Dermis blood vessel endothelial cell (primary cell): ENCODE measurements at places on chromosomes 5 and 9. TPM values are rescaled to one million over a fixed set of nuclear protein-coding genes. Genes with fewer than 3 reads are reported as not detected.

The ENTPD2 gene
- total RNA-seq: not detected in 2 replicates

The SLCO6A1 gene
- not detected in 2 replicates for total RNA-seq

The CARTPT gene
- total RNA-seq: not detected in 2 replicates

The RLN1 gene
- total RNA-seq: not detected in 2 replicates

The SUSD3 gene
- total RNA-seq: not detected in 2 replicates

The CMBL gene
- 3.6 and 6.3 TPM in 2 replicates for total RNA-seq

The RASGRF2 gene
- 25.6 and 26.4 TPM in 2 replicates for total RNA-seq

The PCDHB4 gene
- total RNA-seq: 0.17 and 0.19 TPM in 2 replicates

The PAIP1 gene
- total RNA-seq: 88.2 and 139 TPM in 2 replicates

The ENHO gene
- total RNA-seq: 0.42 TPM in 1 of 2 replicates, not detected in the other

The FGF1 gene
- 0.19 and 0.85 TPM in 2 replicates for total RNA-seq

The BTNL9 gene
- 0.05 and 0.17 TPM in 2 replicates for total RNA-seq

The ARL10 gene
- 14.7 and 15.0 TPM in 2 replicates for total RNA-seq

The PCDHB11 gene
- total RNA-seq: 0.17 and 0.19 TPM in 2 replicates

The DRD1 gene
- not detected in 2 replicates for total RNA-seq

The ITGA2 gene
- 44.9 and 90.6 TPM in 2 replicates for total RNA-seq

The KYAT1 gene
- 5.3 and 9.7 TPM in 2 replicates for total RNA-seq

DNA sequence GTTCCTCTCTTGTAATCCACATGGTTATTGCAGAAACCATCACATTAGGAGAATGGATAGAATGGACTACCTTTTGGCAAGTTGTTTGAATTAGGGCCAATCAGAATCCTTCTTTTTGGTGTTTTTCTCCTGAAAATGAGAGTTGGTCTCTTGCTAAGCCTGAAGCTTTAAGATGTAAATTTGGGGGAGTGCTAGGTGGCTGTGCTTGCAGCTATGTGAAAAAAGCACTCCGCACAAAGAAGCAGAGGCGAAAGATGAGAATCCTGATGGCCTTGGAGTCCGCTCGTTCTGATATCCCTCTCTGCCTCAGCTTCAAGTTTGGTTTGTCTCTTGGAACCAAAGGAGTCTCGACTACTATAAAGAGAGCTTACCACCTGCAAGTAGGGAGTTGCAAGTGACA is 63.6 kb downstream of the INIP start:
- no peak for DNase-seq

DNA sequence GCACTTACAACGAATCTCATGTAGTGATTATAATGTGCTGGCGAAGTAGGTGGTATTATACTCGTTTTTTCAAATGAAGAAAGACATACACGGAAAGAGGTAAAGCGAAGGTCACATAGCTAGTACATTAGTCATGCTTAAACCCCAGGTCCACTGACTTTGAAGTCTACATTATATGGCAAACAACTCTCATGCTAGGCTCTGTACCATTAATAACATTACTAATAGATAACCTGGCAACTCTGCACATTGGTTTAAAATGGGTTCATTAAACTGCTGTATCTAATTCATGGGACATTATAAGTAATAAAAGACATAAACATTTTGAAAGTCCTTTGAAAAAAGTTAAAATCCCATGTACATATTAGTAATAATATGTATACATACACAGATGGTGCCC is 21.2 kb downstream of the FYB1 start:
- no peak for DNase-seq

GRCh38 chr9:89342213-89342612 is 23.9 kb downstream of the SECISBP2 start:
- DNase-seq: no peak

GRCh38 chr5:156640691-156641241 is 209.3 kb upstream of the PPP1R2B start:
- no peak for DNase-seq

GRCh38 chr5:101580591-101580990 is 677.5 kb upstream of the ST8SIA4 start:
- DNase-seq: no peak

DNA sequence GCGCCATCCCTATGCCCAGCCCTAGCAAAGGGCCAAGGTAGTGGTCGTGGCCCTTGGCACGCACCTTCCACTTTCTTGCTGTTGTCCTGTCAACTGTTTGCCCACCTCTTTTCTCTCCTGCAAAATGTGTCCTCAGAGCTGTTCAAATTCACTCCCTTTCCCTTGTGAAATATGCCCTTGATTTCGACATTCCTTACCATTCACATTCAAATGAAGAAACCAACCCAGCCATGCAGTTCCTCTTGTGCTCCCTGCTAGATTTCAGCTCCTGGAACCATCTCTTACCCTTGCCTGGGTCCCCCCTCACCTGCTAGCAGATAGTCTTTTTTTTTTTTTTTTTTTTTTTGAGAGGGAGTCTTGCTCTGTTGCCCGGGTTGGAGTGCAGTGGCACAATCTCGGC is 19.6 kb upstream of the HRH2 start:
- no peak for DNase-seq

GRCh38 chr9:117180896-117181445 is 233.9 kb downstream of the ASTN2 start:
- no peak for DNase-seq

GRCh38 chr5:43643327-43643726 is 40.3 kb downstream of the NNT start:
- DNase-seq: no peak

- DNase-seq: no peak
Observed at GRCh38 chr5:76305775-76306174, 97.3 kb upstream of the IQGAP2 start.

- DNase-seq: no peak
Observed at GRCh38 chr5:138408023-138408422, 30.8 kb upstream of the REEP2 start.

- peak; percentile 49 for DNase-seq
Observed at GRCh38 chr5:131252824-131253171, 11.1 kb upstream of the CDC42SE2 start.

DNA sequence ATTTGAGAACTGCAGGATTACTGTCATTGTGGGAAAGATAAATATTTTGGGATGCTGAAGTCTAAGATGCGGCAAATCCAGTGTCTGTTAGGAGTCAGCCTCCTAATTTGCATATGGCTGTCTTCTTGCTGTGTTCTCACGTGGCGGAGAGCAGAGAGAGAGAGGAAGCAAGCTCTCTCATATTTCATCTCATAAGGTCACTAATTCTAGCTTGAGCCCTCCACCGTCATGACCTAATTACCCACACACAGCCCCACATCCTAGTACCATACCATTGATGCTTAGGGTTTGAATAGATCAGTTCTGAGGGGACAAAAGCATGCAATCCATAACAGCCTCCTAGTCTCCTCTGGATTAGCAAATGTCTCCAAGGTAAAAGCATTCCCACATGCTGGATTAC is 124.5 kb downstream of the CDH12 start:
- no peak for DNase-seq

DNA sequence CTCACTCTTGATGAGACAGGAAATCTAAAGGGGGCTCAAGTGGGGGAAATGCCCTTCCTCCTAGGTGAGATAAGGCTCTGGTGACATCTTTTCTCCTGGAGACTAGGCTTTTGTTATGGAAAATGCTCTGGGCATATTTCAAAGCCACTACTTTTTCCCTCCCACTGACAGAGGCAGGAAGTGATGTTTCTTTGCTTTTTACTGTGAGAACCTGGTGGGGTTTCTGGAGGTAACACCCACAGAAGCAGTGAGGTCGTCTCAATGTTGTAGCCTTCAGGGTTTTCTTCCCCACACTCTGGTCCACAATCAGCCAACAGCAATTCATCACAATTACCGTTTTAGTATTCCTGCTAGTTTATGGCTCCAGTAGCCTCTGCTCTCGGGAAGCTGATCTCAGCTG is 41.4 kb upstream of the FAM240B start:
- no peak for DNase-seq

DNA sequence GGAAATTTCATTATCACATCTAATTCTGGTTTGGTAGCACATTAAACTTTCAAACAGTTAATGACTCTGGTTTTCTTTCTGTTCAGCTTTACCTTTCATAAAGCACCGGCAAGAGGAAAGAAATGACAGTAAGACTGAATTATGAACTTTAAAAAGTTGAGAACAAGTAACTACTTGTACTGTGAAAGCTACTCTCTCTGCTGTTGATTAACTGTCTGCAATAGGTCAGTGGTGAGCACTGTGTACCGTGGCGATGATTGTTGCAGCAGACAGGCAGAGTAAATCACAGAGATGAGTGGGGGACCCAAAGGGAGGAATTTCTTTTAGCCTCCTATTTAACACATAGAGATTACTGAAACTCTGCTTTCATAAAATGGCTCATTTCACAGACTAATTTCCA is 74.0 kb upstream of the MEF2C start:
- DNase-seq: no peak

DNA sequence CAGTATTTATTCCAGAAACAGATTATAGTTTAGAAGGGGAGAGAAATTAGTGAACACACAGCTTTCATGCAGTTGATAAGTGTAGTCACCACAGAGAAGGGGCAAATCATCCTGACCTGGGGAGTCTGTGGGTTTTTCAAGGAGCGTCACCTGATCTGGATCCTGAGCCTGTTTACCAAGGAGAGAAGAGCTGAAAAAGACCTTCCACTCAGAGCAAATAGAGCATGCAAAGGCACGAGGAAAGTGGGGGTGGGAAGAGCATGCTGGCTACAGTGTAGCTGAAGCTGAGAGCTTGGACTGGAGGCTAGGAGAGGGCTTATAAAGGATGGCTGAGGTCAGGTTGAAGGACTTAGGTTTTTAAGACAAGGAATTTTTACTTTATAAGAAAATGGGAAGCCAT is 30.4 kb downstream of the ACO1 start:
- no peak for DNase-seq

DNA sequence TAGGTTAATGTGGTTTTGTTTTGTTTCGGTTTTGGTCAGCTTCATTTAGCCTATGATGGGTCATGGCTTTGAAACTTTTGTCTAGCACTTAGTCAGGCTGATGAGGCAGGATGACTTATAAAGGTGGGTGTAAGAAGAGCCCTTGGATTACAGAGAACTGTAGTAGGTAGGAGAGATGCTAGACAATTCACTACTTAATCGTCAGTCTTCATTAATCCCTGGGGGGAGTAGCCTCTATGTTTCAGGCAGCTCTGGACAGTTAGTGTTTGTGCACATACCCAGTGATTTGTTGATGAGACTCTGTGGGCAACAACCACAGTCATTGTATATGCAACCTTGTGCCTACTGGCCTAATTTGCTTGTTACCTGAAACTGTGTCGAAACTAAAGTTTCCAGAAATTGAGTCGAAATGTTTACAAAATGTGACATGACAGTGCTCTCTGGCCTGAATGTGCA is 113.3 kb downstream of the MTREX start:
- no peak for DNase-seq

GRCh38 chr9:136149337-136149736 is 30.7 kb upstream of the TMEM250 start:
- DNase-seq: no peak

DNA sequence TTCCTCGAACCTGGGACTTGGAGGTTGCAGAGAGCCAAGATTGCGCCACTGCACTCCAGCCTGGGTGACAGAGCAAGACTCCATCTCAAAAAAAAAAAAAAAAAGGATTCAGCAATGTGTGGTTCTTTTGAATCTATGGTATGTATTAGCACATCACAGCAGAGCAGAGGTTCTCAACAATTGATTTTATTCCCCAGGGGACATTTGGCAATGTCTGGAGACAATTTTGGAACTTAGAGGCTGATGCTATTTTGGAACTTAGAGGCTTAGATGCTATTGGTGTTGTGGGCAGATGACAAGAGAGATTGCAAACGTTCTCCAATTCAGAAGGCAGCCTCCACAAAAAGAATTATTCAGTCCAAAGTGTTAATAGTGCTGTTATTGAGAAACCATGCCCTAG is 115.2 kb downstream of the TMC1 start:
- no peak for DNase-seq

- no peak for DNase-seq
Observed at GRCh38 chr5:10330511-10331230, 22.8 kb upstream of the MARCHF6 start.

GRCh38 chr5:1776831-1777230 is 22.8 kb downstream of the MRPL36 start:
- no peak for DNase-seq

GRCh38 chr5:612498-613424 is 621 bp downstream of the CEP72 start:
- peak; percentile 23 for DNase-seq

GRCh38 chr5:126348855-126349635 is 74.2 kb upstream of the GRAMD2B start:
- no peak for DNase-seq
